ENCODE measurements at places on chromosomes 3 and 15. TPM values are rescaled to one million over a fixed set of nuclear protein-coding genes. Genes with fewer than 3 reads are reported as not detected.

The PODXL2 gene
- total RNA-seq = 18.4 TPM

DNA sequence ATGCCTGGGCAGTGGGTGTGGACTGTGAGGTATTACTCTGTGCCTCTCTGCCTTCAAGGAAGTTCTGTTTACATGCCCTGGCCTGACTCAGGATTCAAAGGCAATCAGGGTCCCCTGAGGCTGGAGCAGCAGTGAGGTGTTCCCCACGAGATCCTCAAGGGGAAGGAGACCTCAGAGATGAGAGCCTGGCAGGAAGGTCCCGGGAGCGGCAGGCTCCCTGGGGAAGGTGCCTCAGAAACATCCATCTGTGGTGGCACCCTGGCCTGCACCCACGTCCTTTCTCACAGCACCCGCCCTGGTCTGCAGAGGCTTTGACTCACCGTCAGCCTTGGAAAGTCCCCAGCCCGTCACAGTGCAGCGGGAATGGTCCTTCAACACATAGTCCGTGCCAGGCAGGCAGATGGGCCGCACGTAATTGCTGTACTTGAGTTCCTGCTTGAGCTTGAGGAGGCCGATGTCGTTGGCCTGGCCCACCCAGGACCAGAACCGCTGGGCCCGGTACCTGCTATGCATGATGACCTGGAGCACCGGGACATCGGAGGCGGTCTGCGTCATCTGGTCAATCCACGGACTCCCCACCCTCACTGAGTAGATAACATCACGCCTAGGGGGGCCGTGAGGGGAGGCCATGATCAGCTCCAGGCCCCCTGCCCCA, 3.6 kb downstream of the PRSS50 start:
- H3K4me3 ChIP-seq = no peak overlapping the region
- no peak for DNase-seq
- no peak overlapping the region for H3K27ac ChIP-seq

GRCh38 chr3:71958533-71958932, 173.6 kb upstream of the PROK2 start:
- H3K36me3 ChIP-seq = no peaks in the 10 kb centered on the region
- DNase-seq = no peak
- H3K4me3 ChIP-seq = no peak overlapping the region
- no peaks in the 10 kb centered on the region for H3K27me3 ChIP-seq
- peaks cover 14% of the 10 kb centered on the region for H3K4me1 ChIP-seq

DNA sequence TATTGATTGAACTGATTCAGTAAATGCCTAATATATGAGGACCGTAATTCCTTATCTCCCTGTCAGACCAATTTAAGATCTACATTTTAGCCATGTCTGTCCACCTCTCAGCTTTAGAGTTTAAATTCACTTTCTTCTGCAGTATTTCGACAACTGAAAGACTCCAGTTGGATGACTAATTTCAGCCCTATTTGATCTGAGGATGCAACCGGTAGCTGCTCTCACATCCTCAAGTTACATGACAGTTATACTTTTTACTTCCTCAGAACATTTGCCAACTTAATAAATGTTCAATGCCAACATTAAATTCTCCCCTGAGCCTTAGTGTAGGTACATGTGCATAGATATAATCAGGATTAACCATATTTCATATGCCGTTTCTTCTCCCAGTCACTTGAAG, 2.5 kb upstream of the HHLA2 start:
- H3K36me3 ChIP-seq = no peaks in the 10 kb centered on the region
- no peak overlapping the region for H3K27ac ChIP-seq
- DNase-seq = no peak
- H3K27me3 ChIP-seq = no peaks in the 10 kb centered on the region
- peaks cover 12% of the 10 kb centered on the region for H3K4me1 ChIP-seq

The LNP1 gene
- total RNA-seq = 0.58 TPM

GRCh38 chr15:47721676-47722075, 4.4 kb downstream of the SEMA6D start:
- DNase-seq = no peak
- no peak overlapping the region for H3K4me3 ChIP-seq
- H3K27ac ChIP-seq = no peak overlapping the region
- no peaks in the 10 kb centered on the region for H3K36me3 ChIP-seq
- H3K27me3 ChIP-seq = peaks cover 31% of the 10 kb centered on the region

GRCh38 chr15:56185980-56186379, 57.7 kb downstream of the RFX7 start:
- no peak for DNase-seq
- H3K27ac ChIP-seq = no peak overlapping the region
- no peaks in the 10 kb centered on the region for H3K27me3 ChIP-seq
- H3K36me3 ChIP-seq = no peaks in the 10 kb centered on the region
- no peak overlapping the region for H3K4me3 ChIP-seq

The BFSP2 gene
- not detected for total RNA-seq
